ENCODE measurements at places on chromosomes 2 and 18. TPM values are rescaled to one million over a fixed set of nuclear protein-coding genes. Genes with fewer than 3 reads are reported as not detected.
A peak's percentile ranks its signal among the peaks of the same experiment; 100 is the strongest.

GCKR gene
- total RNA-seq = 0.31 TPM

- no peak overlapping the region for H3K27ac ChIP-seq
- H3K4me3 ChIP-seq = no peak overlapping the region
- no peaks in the 10 kb centered on the region for H3K36me3 ChIP-seq
Measured at GRCh38 chr2:221235941-221236340, 336.2 kb downstream of the EPHA4 start.

GRCh38 chr2:98445177-98445682 lies 572 bp downstream of the INPP4A start:
- H3K27ac ChIP-seq = peak overlapping the region; percentile 91
- no peaks in the 10 kb centered on the region for H3K36me3 ChIP-seq
- no peaks in the 10 kb centered on the region for H3K27me3 ChIP-seq
- H3K4me3 ChIP-seq = peak overlapping the region; percentile 92

STARD7 gene
- total RNA-seq = 121 TPM

DNA sequence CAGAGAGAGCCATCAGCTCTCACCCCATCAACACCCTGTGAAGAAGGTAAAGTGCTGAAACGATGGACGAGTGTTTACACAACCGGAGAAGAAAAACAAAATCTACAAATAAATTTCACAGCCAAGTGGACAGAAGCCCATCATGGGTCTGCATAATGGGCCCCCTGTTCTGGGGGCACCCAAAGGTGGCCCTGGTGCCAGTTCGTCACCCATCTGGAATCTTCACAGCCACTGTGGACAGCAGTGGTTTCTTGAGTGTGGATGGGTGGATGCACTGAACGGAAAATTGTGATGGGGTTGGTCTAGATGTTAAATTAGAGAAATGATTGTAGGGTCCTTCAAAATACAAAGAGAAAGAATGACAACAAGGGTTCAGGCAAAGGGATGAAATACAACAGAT lies 38.8 kb downstream of the ANKMY1 start:
- no peak overlapping the region for H3K4me3 ChIP-seq
- H3K27ac ChIP-seq = no peak overlapping the region
- DNase-seq = no peak
- no peaks in the 10 kb centered on the region for H3K27me3 ChIP-seq
- H3K36me3 ChIP-seq = no peaks in the 10 kb centered on the region

- no peaks in the 10 kb centered on the region for H3K27me3 ChIP-seq
- no peak overlapping the region for H3K27ac ChIP-seq
- no peak for DNase-seq
- H3K4me3 ChIP-seq = no peak overlapping the region
- H3K36me3 ChIP-seq = peaks cover 20% of the 10 kb centered on the region
Measured at GRCh38 chr2:121502781-121503180, 27.9 kb upstream of the RNU4ATAC start.

TXNDC2 gene
- total RNA-seq = 0.12 TPM

TXNL4A gene
- total RNA-seq = 101 TPM

MCFD2 gene
- 101 TPM for total RNA-seq

PCGF1 gene
- 35.5 TPM for total RNA-seq

- no peak for DNase-seq
- peaks cover 3% of the 10 kb centered on the region for H3K4me1 ChIP-seq
- H3K27me3 ChIP-seq = no peaks in the 10 kb centered on the region
- no peak overlapping the region for H3K27ac ChIP-seq
- no peak overlapping the region for H3K4me3 ChIP-seq
Measured at GRCh38 chr2:128622371-128622770, 303.7 kb upstream of the HS6ST1 start.

GATA6 gene
- 32.1 TPM for total RNA-seq

IFT172 gene
- 52.2 TPM for total RNA-seq

ZNF385B gene
- 47.3 TPM for total RNA-seq

DNA sequence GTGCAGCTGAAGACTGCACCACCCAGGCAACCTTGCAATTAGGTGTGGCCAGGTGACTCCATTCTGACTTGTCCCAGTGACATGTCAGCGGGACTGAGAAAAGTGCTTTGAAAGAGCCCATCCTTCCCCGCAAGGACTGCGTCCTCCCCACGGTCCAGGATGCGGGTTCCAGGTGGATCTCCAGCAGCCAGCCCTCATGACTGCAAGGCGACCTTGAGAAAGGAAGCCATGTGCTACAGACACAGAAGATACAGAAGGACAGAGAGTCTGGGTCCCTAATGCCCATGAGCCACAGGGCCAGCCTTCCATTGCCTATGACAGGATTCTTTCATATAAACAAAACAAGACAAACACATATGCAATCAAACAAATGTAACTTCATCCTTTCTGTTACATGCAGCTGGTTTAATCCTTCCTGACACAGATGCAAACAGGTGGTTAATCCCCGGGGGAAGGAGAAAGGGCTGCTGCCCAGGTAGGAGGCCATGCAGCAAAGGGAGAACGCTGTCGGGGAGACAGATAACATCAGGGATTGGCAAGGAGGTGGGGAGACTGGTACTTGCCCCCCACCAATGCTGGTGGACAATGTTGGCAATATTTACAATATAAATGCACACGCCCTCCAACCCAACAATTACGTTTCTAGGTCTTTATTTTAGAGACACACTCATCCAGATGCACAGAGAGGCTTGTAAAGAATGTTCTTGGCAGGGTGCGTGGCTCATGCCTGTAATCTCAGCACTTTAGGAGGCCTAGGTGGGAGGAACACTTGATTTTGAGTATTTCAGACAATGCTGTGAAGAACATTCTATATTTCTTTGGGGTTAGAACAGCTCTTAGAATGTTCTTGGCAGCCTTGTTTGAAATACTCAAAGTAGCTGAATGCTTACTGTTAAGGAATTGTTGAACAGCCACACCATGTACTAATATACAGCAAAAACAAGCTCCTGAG lies 64.8 kb downstream of the NCAPH start:
- H3K36me3 ChIP-seq = no peaks in the 10 kb centered on the region
- H3K4me3 ChIP-seq = no peak overlapping the region
- peaks cover 2% of the 10 kb centered on the region for H3K27me3 ChIP-seq
- no peaks in the 10 kb centered on the region for H3K4me1 ChIP-seq
- no peak overlapping the region for H3K27ac ChIP-seq

GNLY gene
- total RNA-seq = 12.1 TPM

- peaks cover 40% of the 10 kb centered on the region for H3K4me1 ChIP-seq
- no peak overlapping the region for H3K27ac ChIP-seq
- no peak overlapping the region for H3K4me3 ChIP-seq
Measured at GRCh38 chr2:8636721-8637636, 44.9 kb upstream of the ID2 start.

DNA sequence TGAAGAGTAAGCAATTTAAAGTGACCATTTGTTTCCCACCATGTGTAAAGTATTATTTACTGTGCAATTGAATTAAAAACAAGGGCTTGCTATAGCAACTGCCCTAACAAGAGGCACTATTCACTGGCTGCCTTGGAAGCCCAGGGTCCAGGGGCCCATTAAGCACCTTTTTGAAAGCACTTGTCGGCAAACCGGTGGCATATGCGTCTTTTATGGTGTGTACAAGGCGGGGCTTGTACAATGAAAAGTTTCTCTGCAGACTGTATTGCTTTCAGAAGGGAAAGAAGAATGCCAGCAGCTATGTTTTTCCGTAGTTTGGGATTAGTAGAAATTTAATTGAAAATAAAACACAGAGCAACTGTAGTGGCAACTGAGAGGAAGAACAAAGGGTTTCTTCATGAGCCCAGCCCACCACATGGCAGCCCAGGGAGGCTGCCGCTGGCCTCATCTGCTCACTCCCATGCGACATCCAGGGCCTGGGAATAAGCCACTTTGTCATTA lies 279.5 kb upstream of the PARD3B start:
- DNase-seq = peak; percentile 61
- no peak overlapping the region for H3K4me3 ChIP-seq
- no peaks in the 10 kb centered on the region for H3K27me3 ChIP-seq
- H3K27ac ChIP-seq = no peak overlapping the region
- H3K36me3 ChIP-seq = no peaks in the 10 kb centered on the region

GRCh38 chr2:174716785-174717184 lies 47.5 kb downstream of the CHRNA1 start:
- no peaks in the 10 kb centered on the region for H3K27me3 ChIP-seq
- DNase-seq = peak; percentile 19
- H3K27ac ChIP-seq = no peak overlapping the region

GRCh38 chr2:181886192-181886591 lies 5.3 kb upstream of the ITPRID2 start:
- DNase-seq = no peak
- no peak overlapping the region for H3K27ac ChIP-seq
- no peaks in the 10 kb centered on the region for H3K36me3 ChIP-seq
- peaks cover 5% of the 10 kb centered on the region for H3K4me1 ChIP-seq

DNA sequence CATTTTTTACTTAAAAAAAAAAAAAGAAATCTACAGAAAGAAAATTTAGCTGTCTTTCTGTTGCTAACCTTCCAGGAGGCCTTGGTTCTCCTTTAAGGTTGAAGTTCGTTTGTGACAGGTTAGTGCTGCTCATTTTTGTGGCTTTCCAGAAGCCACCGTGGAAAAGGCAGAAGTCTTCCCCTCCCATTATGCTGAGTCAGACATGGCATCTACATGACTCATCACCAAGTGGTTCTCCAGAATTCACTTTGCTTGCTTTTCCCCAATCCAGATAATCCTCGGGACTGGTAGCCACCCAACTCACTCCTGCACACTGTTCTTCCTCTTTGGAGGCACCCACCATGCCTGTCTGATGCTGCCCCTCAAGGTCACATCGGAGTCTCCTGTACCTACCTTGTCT lies 228.7 kb downstream of the PIK3C3 start:
- H3K4me1 ChIP-seq = no peaks in the 10 kb centered on the region
- no peak for DNase-seq
- H3K27me3 ChIP-seq = no peaks in the 10 kb centered on the region
- H3K36me3 ChIP-seq = no peaks in the 10 kb centered on the region
- H3K4me3 ChIP-seq = no peak overlapping the region

- H3K36me3 ChIP-seq = no peaks in the 10 kb centered on the region
- no peak overlapping the region for H3K27ac ChIP-seq
- H3K4me1 ChIP-seq = no peaks in the 10 kb centered on the region
Measured at GRCh38 chr2:41483226-41483625, 564.6 kb upstream of the PKDCC start.

GRCh38 chr2:219251656-219252055 lies 1.4 kb upstream of the TUBA4B start:
- no peak for DNase-seq
- peaks cover 21% of the 10 kb centered on the region for H3K4me1 ChIP-seq
- peaks cover 14% of the 10 kb centered on the region for H3K36me3 ChIP-seq
- H3K27ac ChIP-seq = peak overlapping the region; percentile 13
- H3K27me3 ChIP-seq = no peaks in the 10 kb centered on the region

GRCh38 chr2:202378001-202378400 lies 1.9 kb downstream of the BMPR2 start:
- no peaks in the 10 kb centered on the region for H3K27me3 ChIP-seq
- H3K4me3 ChIP-seq = no peak overlapping the region
- no peak for DNase-seq
- no peaks in the 10 kb centered on the region for H3K36me3 ChIP-seq

DNA sequence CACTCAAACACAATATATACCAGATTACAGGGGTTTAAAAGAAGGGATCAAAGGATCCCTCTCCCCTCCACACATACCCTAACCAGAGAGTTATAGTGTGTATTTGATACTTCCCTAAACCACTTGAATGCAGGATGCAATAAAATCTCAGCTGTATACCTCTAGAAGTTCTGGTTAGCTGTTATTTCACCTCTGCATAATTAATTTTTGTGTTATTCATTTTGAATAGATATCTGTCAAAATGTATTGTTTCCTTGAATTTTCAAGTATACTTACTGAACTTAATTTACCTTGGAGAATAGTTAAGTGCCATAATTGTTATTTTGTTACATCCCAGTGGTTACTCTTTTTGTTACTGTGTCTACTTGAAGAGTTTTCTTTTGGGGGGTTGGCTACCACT lies 34.5 kb downstream of the DDX1 start:
- DNase-seq = no peak
- no peaks in the 10 kb centered on the region for H3K27me3 ChIP-seq
- no peak overlapping the region for H3K27ac ChIP-seq
- no peak overlapping the region for H3K4me3 ChIP-seq

GRCh38 chr2:216911886-216912285 lies 52.0 kb upstream of the TNP1 start:
- H3K27ac ChIP-seq = no peak overlapping the region
- no peak overlapping the region for H3K4me3 ChIP-seq
- no peaks in the 10 kb centered on the region for H3K4me1 ChIP-seq
- no peaks in the 10 kb centered on the region for H3K36me3 ChIP-seq
- no peaks in the 10 kb centered on the region for H3K27me3 ChIP-seq
- DNase-seq = no peak

DNA sequence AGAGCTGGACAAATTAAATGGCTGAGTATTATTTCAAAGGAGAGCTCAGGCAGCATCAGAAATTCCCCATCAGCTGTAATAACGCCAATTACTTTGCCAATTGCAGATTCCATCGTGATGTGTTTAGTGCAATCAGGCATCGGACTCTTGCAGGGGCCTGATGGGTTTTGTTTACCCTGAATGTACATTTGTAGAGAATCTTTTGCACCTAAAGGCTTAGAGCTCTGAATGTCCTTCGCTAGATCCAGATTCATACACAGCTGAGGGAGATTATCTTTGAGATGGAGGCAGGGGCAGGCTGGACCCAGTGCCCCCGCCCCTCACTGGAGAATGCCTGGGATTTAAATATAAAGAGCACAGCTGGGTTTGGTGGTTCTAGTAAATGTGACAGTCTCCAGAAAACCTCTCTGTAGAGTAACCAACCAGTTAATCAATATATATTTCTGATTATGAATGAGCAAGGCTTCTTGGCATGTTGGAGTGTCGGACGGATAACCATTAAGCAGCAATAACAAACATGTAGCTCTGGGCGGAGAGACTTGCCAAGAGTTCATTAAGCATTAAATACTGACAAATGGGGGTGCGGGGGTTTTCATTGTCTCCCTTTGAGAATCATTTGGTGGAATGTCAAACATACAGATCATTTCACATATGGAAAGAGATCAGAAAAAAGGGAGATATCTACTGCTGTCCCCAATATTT lies 200.9 kb downstream of the SETBP1 start:
- H3K4me3 ChIP-seq = no peak overlapping the region
- no peaks in the 10 kb centered on the region for H3K27me3 ChIP-seq
- DNase-seq = peak; percentile 87
- no peaks in the 10 kb centered on the region for H3K36me3 ChIP-seq
- no peak overlapping the region for H3K27ac ChIP-seq

GRCh38 chr2:215410932-215411285 lies 25.0 kb downstream of the FN1 start:
- peak; percentile 31 for DNase-seq
- H3K4me3 ChIP-seq = no peak overlapping the region
- no peaks in the 10 kb centered on the region for H3K27me3 ChIP-seq
- H3K27ac ChIP-seq = no peak overlapping the region
- H3K4me1 ChIP-seq = no peaks in the 10 kb centered on the region

- no peak for DNase-seq
- no peak overlapping the region for H3K27ac ChIP-seq
- no peak overlapping the region for H3K4me3 ChIP-seq
- no peaks in the 10 kb centered on the region for H3K27me3 ChIP-seq
- H3K4me1 ChIP-seq = no peaks in the 10 kb centered on the region
Measured at GRCh38 chr2:140086964-140087363, 1306.8 kb upstream of the NXPH2 start.
